ENCODE measurements at places on chromosomes 7 and 10.

DNA sequence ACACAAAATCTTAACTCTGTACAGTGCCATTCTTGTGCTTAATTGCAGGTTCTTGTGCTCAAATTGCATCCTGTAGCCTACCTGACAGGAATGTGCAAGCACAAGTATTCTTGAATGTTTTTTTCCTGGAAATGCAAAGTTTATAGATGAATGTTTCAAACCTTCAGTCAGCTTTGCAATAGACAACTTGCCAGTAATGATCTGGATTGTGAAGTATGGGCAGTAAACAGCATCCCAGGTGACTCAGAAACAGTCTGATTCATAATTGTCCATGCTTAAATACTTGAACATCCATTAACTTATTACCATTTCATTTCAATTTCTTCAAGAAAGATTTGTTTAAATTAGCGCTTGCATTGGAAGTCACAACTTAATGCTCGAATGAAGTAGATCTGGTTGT, 347.2 kb downstream of the SDK1 start:
- no peak overlapping the region for H3K27ac ChIP-seq
- no peak overlapping the region for H3K4me3 ChIP-seq
- H3K27me3 ChIP-seq = no peaks in the 10 kb centered on the region
- no peaks in the 10 kb centered on the region for H3K36me3 ChIP-seq
- DNase-seq = no peak

- no peak overlapping the region for H3K27ac ChIP-seq
- no peaks in the 10 kb centered on the region for H3K4me1 ChIP-seq
- DNase-seq = no peak
- peaks cover 8% of the 10 kb centered on the region for H3K36me3 ChIP-seq
Measured at GRCh38 chr7:96135241-96135640, 186.7 kb downstream of the SLC25A13 start.

DNA sequence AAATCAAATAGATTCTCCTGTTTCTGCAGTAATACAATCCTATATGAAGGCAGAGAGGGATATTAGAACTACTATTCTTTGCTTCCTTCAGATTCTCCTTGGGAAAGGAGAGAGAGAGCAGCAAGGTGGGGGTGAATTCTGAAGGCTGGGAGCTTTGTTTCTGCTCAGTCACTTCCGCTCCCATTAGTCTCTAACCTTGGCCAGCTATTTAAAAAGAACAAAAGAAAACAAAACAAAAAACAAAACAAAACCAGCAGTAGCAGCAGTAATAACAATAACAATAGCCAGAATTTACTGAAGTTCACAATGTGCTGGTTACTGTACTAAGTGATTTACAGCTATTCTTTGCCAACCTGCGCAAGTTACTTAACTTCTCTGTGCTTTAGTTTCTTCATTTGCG, 9.9 kb downstream of the GPR85 start:
- H3K27me3 ChIP-seq = peaks cover 2% of the 10 kb centered on the region
- H3K36me3 ChIP-seq = no peaks in the 10 kb centered on the region
- no peak overlapping the region for H3K27ac ChIP-seq
- H3K4me1 ChIP-seq = no peaks in the 10 kb centered on the region
- H3K4me3 ChIP-seq = no peak overlapping the region

DNA sequence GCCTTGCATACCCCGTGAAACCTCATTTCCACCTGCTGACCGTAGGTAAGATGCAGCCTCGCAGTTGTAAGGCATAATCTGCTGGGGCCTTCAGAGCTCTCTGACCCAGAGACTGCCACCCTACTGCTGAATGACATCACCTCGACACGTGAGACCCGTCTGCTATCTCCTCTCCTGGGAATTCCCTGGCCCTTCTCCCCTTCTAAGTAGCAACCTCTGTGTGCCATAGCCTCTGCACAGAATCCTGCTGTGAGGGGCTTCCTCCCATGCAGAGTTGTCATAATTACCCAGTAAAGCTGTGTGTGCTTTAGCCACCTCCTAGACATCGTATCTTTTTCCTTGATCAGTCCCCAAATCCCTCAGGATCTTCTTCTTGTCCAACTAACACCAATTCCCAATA, 106.7 kb downstream of the CACNB2 start:
- DNase-seq = no peak
- no peaks in the 10 kb centered on the region for H3K36me3 ChIP-seq
- H3K4me1 ChIP-seq = no peaks in the 10 kb centered on the region
- no peaks in the 10 kb centered on the region for H3K27me3 ChIP-seq
- H3K4me3 ChIP-seq = no peak overlapping the region
- no peak overlapping the region for H3K27ac ChIP-seq

DNA sequence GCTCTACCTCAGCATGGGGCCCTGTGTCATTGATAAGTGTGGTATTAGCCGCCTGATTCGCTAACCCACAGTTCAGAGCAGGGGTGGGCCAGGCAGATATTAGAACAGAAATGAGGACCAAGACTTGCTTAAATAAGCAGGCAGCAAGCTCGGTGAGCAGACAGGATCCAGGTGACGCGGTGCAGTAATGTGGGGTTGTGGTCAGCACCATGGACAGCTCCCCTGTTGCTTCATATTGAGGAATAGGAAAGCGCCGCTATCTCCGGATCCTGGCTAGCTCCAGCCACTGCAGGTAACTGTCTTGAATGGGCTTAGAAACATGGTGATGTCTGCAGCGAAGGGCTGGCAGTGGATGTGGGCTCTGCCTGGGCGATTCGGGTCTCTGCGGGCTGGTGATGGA, 51.3 kb upstream of the GPR26 start:
- H3K4me1 ChIP-seq = no peaks in the 10 kb centered on the region
- H3K36me3 ChIP-seq = no peaks in the 10 kb centered on the region
- H3K4me3 ChIP-seq = no peak overlapping the region
- H3K27me3 ChIP-seq = no peaks in the 10 kb centered on the region

DNA sequence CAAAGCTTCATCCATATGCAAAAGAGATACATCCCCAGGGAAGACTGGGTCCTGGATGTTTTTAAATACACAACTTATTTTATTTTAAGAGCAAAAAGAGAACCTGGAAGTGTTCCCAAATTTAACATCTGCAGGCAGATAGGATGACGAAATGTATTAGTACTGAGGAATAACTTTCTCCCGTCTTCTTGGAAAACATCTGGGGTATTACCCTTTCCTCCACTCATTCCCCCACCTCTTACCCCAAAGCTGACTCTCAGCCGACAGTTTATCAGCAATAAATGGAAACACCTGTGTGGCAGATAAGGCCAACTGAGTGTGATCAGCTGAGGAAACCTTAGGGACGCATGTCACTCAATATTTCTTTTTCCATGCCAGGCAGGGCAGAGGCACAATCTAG, 435.6 kb upstream of the NPVF start:
- no peaks in the 10 kb centered on the region for H3K27me3 ChIP-seq
- no peak overlapping the region for H3K27ac ChIP-seq
- H3K4me3 ChIP-seq = no peak overlapping the region
- H3K36me3 ChIP-seq = no peaks in the 10 kb centered on the region

- H3K36me3 ChIP-seq = no peaks in the 10 kb centered on the region
- no peaks in the 10 kb centered on the region for H3K4me1 ChIP-seq
- DNase-seq = no peak
- H3K4me3 ChIP-seq = no peak overlapping the region
- H3K27ac ChIP-seq = no peak overlapping the region
Measured at GRCh38 chr7:102830197-102830596, 81.4 kb downstream of the FAM185A start.

GRCh38 chr7:44183386-44183785, 5.9 kb downstream of the GCK start:
- no peaks in the 10 kb centered on the region for H3K4me1 ChIP-seq
- DNase-seq = no peak
- H3K4me3 ChIP-seq = no peak overlapping the region

DNA sequence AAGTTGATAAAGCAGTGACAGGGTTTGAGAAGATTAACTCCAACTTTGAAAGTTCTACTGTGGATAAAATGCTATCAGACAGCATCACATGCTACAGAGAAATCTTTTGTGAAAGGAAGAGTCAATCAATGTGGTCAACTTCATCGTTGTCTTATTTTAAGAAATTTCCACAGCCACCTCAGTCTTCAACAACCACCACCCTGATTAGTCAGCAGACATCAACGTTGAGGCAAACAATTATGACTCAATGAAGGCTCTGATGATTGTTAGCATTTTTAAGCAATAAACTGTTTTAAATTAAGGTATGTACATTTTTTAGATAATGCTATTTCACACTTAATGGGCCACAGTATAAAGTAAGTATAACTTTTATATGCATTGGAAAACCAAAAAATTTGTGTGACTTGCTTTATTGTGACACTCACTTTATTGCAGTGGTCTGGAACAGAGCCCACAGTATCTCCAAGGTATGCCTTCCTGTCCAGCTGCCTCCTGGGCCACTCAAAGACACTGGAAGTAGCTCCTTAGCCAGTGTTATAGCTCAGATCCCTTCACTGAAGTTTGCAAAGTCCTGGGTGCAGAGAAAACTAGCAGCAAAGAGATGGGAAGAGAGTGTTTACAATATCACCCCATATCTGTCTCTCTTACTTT, 293.1 kb downstream of the ARHGAP12 start:
- no peaks in the 10 kb centered on the region for H3K36me3 ChIP-seq
- H3K27me3 ChIP-seq = no peaks in the 10 kb centered on the region
- no peak overlapping the region for H3K4me3 ChIP-seq
- H3K4me1 ChIP-seq = no peaks in the 10 kb centered on the region
- H3K27ac ChIP-seq = no peak overlapping the region

Data from T-cell (primary cell).